CD4-positive, CD25-positive, alpha-beta regulatory T cell (primary cell): ENCODE measurements at places on chromosomes 16 and 17. TPM values are rescaled to one million over a fixed set of nuclear protein-coding genes. Genes with fewer than 3 reads are reported as not detected.

DNA sequence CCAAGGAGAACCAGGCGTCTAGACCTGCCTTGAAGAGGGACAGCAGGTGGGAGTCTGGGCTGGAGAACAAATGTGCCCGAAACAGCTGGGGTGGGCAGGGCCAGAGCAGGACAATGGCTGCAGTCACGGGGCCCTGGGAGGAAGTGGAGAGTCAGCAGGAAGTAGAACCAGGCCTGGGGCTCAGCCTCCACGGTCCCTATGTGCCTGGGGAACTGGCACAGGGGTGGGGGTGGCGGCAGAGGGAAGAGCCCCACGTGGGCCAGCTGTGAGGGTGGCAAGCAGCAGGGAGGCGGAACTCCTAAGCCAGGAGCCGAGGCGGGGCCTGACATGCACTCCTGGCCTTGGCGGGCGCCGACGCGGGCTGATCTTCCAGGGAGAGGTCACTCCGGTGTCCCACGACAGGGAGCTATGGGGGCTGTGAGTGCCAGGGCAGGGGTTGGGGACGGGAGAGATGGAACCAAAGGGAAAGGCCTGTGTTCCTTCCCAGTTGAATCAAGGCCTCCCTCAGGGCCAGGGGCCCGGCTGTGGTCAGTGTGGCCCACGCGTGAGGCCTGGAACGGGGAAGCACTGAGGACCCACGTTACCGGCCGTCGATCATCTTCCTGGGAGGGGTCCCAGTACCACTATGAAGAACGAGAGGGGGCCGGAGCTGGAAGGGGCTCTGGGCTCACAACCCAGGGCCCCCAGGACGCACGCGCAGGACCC, 42.7 kb downstream of the TIMM22 start:
- no peaks in the 10 kb centered on the region for H3K4me1 ChIP-seq
- H3K27ac ChIP-seq, result no peak overlapping the region
- H3K4me3 ChIP-seq, result no peak overlapping the region
- H3K27me3 ChIP-seq, result no peaks in the 10 kb centered on the region
- no peak for DNase-seq
- peaks cover 12% of the 10 kb centered on the region for H3K36me3 ChIP-seq

GRCh38 chr16:84166796-84167695, 19.8 kb downstream of the TAF1C start:
- no peak overlapping the region for H3K4me3 ChIP-seq
- H3K4me1 ChIP-seq, result no peaks in the 10 kb centered on the region
- H3K27ac ChIP-seq, result no peak overlapping the region
- peaks cover 7% of the 10 kb centered on the region for H3K27me3 ChIP-seq
- DNase-seq, result no peak

The HES7 gene
- polyA plus RNA-seq, result not detected

The RSL1D1 gene
- 235 TPM for polyA plus RNA-seq
